NCI-H1930 (cell line): ENCODE measurements at places on chromosomes 6 and 20.

- DNase-seq: no peak
Measured at GRCh38 chr6:123518441-123519188, 118.1 kb downstream of the TRDN start.

GRCh38 chr20:18654448-18654773 is 66.6 kb downstream of the DTD1 start:
- DNase-seq: no peak

DNA sequence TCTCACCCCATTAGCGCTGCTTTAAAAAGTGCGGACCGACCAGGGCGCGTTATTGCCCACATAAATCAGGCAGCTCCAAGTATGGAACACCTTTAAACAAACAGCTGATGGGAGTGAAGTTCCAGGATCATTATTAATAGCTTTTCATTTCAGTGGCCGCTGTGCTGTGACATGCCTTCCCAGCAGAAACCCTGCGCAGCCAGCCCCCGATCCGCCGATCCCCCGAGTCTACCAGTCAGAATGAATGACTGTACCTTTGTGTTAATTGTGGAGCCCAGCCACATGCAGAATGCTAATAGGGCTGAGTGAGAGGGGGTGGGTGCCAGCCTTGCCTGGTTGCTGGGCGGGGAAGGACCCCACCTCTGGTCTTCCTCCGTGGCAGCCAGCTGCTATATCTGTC is 21.9 kb downstream of the CDH22 start:
- no peak for DNase-seq

DNA sequence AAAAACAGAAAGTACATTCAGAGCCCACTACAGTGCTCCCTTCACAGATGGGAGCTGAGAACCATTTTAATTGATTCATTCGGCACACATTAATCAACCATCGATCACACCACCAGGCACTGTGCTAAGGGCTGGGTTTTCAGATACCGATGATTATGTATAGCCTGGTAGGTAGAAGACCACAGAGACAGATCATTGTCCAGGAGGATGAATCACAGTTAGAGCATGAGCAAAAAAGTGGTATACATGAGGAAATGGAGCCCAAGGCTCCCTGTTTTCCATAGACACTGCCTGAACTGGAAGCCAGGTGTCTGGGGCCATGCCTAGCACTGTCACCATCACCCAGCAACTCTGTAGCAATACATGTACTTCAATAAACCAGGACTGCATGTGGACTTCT is 9.0 kb upstream of the PRDM1 start:
- no peak for DNase-seq

DNA sequence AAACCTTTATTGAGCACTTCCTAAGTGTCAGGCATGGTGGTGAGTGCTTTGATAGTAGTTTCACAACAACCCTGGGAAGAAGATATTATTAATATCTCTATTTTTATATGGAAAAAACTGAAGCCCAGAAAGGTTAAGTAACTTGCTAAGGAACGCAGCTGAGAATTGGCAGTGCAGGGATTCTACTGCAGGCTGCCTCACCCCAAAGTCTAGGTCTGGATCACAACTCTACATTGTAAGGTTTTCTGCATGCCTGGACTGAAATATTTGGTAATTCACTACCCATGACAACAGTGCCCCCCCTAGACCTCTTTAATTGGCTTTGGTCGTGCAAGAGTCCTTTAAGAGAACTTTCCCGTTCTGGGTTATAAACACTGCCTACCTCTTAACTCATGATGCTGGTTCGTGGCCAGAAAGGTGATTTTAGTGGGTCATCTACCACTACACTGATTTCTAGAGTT is 67.1 kb upstream of the KCNQ5 start:
- DNase-seq: no peak

DNA sequence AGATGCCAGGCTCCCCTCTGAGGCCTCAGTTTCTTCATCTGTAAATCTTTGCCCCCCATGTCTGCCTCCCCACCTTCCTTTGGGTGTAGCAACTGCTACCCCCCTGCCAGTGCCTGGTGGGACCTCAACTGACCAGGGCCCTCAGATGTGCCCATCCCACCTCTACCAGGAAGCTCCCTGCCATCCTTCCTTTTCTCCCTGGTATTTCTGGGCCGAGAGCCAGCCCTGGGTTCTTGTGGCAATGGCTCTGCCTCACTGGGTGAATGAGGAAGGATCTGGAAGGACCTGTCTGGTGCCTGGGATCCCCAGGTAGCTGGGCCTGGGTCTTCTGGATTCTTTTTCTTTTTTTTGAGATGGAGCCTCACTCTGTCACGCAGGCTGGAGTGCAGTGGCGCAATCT is 141.1 kb upstream of the RNF24 start:
- no peak for DNase-seq

DNA sequence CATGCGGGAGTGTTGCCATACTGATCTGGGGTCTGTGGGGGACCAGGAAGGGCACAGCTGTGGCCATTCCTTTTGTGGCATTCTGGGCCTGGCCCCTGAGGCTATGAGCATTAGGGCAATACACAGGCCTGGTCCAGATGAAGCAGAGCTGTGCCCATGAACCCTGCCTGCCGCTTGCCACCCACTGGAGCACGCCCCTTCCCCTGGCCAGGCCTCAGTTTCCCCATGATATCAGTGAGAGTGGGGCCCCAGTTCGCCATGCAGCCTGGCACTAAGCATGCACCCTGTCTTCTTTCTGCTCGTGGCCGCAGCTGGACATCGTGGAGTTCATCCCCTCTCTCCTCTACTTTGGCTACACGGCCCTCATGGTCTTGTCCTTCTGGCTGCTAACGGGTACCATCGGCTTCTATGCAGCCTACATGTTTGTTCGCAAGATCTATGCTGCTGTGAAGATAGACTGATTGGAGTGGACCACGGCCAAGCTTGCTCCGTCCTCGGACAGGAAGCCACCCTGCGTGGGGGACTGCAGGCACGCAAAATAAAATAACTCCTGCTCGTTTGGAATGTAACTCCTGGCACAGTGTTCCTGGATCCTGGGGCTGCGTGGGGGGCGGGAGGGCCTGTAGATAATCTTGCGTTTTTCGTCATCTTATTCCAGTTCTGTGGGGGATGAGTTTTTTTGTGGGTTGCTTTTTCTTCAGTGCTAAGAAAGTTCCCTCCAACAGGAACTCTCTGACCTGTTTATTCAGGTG is 42.4 kb downstream of the PLAGL2 start:
- no peak for DNase-seq

DNA sequence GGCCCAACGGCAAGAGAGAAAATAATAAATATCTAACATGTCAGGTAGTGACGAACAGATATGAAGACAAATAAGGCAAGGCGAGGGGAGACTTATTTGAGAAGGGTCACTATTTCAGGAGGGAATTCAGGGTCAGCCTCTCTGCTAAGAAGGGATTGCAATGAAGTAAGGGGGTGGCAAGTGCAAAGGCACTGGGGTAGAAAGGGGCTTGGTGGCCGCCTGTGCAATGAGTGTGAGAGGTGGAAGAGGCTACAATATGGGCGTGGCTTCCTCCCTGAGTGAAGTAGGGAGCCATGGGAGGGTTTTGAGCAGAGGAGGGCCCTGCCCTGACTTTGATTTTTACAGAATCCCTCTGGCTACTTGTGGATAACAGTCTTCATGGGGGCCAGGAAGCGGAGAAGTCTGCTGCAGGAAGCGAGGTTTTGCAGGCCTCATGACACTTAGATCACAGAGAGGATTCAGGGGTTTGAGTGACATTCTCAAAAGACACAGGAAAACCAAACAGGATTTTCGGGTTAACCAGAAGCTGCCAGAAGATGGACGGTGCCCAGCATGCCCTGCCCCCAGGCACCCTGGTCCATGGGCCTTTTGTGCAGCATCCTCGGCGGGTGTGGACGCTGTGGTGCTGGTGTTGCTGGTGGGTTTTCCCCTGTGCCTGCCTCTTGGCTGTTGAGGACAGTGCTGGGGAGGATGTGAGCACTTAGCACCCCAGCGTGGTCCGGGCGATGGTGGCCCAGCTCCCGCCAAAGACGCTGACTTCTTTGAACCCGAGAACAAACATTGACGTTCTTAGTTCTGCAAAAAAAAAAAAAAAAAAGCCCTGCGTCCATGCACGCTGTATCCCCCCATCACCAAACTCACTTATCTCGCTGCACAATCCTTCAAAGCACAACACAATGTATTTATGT is 124.2 kb upstream of the PTPN1 start:
- no peak for DNase-seq

GRCh38 chr20:49561256-49561655 is 6.7 kb downstream of the PTGIS start:
- DNase-seq: no peak

DNA sequence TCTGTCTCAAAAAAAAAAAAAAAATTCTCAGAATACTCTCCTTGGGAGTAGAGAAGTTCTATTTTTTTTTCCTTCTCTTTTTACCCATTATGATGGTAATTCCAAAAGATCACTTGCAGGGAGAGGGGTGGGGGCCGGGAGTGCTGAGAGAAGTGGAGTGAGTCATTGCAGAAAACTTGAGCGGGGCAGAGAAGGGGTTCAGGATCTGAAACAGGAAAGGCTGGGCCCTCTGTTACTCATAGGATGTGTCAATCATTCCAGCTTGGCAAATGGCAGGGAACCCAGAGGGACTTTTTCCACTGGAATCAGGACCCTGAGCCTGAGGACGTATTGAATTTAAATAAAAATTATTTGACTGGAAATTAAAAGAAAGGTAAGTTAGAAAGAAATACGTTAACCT is 111.4 kb upstream of the ARMC2 start:
- no peak for DNase-seq

- DNase-seq: no peak
Measured at GRCh38 chr6:157091856-157092460, 231.4 kb downstream of the TMEM242 start.

DNA sequence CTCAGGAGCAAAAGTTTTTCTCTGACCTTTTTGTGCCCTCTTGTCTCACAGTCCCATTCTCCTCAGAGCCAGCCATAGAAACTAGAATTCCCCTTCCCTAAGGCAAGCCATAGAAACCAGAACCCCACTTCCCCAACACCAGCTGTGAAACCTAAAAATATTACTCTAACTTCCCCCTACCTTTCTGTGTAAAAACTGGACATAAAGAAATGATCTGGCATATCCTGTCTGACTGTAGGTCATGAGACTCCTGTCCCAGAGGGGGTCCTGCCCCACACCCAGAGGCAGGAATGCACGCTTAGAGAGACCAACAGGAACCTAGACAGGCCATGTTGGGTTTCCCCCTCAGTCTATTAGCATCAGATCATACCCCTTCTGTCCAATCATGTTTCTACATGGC is 140.6 kb upstream of the SLC22A16 start:
- DNase-seq: no peak

GRCh38 chr6:148738946-148739821 is 7.6 kb upstream of the UST start:
- no peak for DNase-seq
